ENCODE measurements at places on chromosomes 5 and 9.

DNA sequence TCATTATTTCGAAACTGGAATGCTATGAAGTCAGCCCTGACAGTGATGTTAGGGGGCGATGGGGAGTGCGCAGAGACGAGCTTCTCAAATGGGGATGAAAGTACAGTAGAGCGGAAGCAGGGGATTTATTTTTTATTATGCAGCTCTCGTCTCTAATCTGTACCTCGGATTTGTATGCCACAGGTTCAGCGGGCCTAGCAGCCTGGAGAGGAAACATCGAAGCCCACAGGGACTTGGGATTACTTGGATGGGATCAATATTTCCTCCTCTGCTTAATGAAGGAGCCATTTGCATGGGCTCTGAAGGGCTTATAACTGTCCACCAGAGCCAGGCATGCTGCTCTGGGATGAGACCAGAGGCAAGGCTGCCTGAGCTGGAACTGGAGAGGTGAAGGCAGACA lies 133.5 kb upstream of the RAPGEF1 start:
- no peak for DNase-seq

DNA sequence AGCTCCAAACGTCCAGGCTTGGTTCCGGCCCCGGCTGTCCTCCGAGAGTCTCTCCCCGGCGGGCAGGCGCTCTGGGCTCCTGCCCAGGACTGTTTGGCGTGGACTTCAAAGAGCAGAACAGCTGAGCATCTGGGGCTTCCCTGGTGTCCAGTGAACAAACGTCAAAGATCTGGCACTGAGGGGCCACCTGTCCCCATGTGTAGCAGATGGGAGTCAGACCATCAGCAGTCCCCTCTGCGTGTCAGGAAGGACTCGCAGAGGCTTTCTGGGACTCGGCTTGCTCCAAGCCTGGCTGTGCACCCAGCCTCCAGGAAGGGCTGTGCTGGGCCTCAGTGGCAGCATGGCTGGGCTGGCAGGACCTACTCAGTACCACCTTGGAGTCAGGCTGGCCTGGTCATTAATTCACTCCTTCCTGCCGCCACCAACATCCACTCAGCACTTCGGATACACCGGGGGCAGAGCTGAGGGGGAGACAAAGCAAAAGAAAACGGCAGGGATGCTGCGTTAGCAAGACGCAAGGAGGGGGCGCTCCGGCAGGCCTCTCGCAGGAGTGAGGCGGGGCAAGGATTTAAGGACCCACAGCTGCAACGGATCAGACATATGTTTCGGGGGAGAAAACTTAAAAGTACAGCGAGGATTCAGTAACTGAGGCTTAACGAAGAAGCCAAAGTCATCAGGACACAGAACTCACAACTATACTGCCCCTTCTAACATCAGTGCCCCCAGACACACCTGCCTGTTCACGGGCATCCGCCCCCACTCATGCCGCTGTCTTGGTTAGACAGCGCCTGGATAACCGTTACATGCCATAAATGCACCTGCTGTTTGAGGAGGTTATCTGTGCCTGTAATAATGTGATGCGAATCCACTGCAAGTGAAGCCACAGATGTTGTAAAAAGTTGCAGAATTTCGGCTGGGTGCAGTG lies 164.5 kb upstream of the PHYKPL start:
- DNase-seq, result no peak

GRCh38 chr5:156695774-156696173 lies 154.3 kb upstream of the PPP1R2B start:
- DNase-seq, result no peak

GRCh38 chr9:4333787-4334186 lies 33.9 kb upstream of the GLIS3 start:
- DNase-seq, result no peak

GRCh38 chr9:2216591-2216990 lies 201.4 kb downstream of the SMARCA2 start:
- peak; percentile 60 for DNase-seq

GRCh38 chr9:118693645-118694044 lies 675.6 kb downstream of the BRINP1 start:
- no peak for DNase-seq

DNA sequence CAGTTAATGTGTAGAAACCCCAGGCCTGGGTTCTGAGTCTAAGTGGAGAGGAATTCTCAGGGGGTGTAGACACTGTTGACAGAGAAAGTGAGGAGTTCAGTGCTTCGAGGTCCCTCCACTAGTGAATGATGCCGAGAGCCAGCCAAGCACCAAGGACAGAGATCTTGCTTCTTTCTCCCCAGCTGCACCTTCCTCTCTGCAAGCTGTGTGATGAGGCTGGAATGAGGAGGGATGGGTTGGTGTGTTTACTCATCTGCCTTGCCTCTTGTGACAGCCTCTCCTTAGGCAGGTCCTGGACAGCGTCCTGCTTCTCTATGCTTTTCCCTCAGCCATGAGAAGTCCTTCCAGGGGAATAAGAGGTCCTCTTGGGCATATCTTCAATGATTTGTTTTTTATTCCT lies 35.3 kb downstream of the HNRNPH1 start:
- no peak for DNase-seq

DNA sequence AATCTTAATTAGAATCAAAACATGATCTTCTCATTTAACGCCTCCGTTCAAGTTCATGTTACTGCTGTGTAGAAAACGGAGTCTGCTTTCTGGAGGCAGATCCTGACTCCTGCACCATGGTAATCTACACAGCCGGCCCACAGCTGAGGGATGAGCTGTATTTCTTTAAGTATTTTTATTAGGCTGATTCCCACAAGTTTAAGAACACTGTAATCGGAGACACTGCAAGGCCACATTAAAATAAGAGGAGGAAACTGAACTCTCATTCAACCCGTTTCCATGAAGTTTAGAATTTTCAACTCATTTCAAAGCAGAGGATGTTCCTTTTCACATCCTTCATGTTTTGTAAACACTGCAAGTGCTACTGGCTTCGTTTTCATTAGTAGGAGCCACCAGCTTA lies 372.2 kb downstream of the NFIB start:
- DNase-seq, result peak; percentile 60

- DNase-seq, result no peak
These were observed 441.8 kb upstream of the SGCD start for GRCh38 chr5:155885199-155885598.

DNA sequence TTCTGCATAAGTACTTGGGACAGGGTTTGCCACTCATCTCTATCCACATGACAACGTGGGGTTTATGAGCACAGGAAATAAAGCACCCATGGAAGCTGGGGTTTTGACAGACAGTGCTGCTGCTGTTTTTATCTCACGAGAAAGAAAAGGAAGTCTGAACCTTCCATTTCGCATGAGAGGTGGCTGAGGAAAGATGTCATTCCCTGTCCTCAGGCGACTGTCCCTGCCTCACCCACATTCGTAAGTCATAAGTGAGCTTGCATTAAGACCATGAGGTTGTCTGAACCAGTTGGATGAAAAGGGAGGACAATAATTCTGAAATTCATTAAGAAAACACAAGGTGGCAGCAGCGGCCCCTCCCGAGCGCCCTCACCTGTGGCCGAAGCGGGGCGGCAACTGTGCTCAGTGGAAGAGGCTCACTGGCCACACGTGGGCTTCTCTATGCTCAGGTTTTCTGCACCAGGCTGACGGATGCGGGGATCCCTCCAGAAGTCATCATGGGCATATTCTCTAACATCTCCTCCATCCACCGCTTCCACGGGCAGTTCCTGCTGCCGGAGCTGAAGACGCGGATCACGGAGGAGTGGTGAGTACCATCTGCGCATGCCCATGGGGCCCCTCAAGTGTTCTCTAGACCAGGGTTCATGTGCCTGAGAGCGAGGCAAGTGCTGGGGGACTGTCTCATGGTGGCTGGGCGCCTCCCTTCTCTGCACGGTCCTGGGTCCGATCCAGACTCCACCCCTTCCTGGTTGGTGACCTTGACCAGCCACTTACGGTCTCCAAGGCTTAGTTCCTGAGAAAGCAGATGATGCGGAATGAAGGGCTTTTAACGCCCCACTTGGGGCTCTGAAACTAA lies 54.7 kb upstream of the SUSD3 start:
- peak; percentile 25 for DNase-seq

- no peak for DNase-seq
These were observed 825.4 kb upstream of the CDH6 start for GRCh38 chr5:30368064-30368463.

DNA sequence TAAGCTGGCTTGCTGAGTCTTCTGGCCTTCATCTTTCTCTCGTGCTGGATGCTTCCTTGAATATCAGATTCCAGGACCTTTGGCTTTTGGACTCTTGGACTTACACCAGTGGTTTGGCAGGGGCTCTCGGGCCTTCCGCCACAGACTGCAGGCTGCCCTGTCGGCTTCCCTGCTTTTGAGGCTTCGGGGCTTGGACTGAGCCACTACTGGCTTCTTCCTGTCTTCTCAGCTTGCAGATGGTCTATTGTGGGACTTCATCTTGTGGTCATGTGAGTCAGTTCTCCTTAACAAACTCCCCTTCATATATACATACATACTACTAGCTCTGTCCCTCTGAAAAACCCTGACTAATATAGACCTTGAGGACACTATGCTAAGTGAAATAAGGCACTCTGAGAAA lies 78.3 kb upstream of the SSBP2 start:
- DNase-seq, result no peak

GRCh38 chr9:603126-603525 lies 238.4 kb upstream of the DMRT1 start:
- no peak for DNase-seq

Data from HFFc6 (cell line).